ENCODE measurements at places on chromosomes 5 and 9. TPM values are rescaled to one million over a fixed set of nuclear protein-coding genes. Genes with fewer than 3 reads are reported as not detected.
A peak's percentile ranks its signal among the peaks of the same experiment; 100 is the strongest.

The LMBRD2 gene
- total RNA-seq: 5.0 TPM

The ARID3C gene
- not detected for total RNA-seq

The TMEM267 gene
- 15.1 TPM for total RNA-seq

The SURF6 gene
- total RNA-seq: 2.9 TPM

GRCh38 chr5:102278231-102278630 lies 17.9 kb downstream of the SLCO4C1 start:
- no peak for DNase-seq
- no peak overlapping the region for H3K4me3 ChIP-seq
- H3K27ac ChIP-seq: no peak overlapping the region
- no peaks in the 10 kb centered on the region for H3K36me3 ChIP-seq
- no peaks in the 10 kb centered on the region for H3K27me3 ChIP-seq
- H3K4me1 ChIP-seq: no peaks in the 10 kb centered on the region

GRCh38 chr9:3514786-3515185 lies 11.0 kb downstream of the RFX3 start:
- H3K27me3 ChIP-seq: no peaks in the 10 kb centered on the region
- no peak overlapping the region for H3K4me3 ChIP-seq
- no peaks in the 10 kb centered on the region for H3K4me1 ChIP-seq
- H3K27ac ChIP-seq: no peak overlapping the region
- no peak for DNase-seq

- peak; percentile 95 for DNase-seq
- H3K27ac ChIP-seq: peak within 1 kb of the TSS; percentile 67
- H3K27me3 ChIP-seq: peaks cover 14% of the 10 kb centered on the region
- no peaks in the 10 kb centered on the region for H3K36me3 ChIP-seq
- peaks cover 11% of the 10 kb centered on the region for H3K4me1 ChIP-seq
These were observed at the start of gene NR6A1 for GRCh38 chr9:124771021-124771866. NR6A1 (minus strand) TSS chr9:124771311.

GRCh38 chr5:16674750-16675149 lies 58.0 kb upstream of the RETREG1 start:
- no peaks in the 10 kb centered on the region for H3K27me3 ChIP-seq
- no peaks in the 10 kb centered on the region for H3K36me3 ChIP-seq
- DNase-seq: no peak
- H3K27ac ChIP-seq: no peak overlapping the region
- H3K4me3 ChIP-seq: no peak overlapping the region
